ENCODE measurements at places on chromosomes 6 and 20.

DNA sequence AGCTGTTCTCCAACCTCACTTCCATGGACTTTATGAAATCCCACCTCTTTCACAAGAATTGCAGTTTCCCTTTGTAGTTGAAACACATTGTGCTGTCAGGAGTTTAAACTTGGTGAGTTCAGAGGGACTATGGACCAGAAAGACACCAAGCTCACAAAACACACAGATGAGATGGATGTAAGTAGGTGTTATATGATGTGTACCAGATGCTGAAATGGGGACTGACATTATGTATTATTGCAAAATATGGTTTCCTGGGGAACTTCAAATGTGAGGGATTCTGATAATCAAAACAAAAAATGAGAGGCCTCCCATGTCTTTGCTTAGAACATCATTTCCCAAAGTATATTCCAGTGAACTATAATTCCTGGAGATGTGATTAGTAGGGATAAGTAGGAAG, 401.1 kb upstream of the ARID1B start:
- no peak for DNase-seq

- no peak for DNase-seq
Measured at GRCh38 chr20:15682690-15683089, 890.6 kb downstream of the KIF16B start.

GRCh38 chr20:32920066-32920465, 61.3 kb downstream of the EFCAB8 start:
- no peak for DNase-seq

DNA sequence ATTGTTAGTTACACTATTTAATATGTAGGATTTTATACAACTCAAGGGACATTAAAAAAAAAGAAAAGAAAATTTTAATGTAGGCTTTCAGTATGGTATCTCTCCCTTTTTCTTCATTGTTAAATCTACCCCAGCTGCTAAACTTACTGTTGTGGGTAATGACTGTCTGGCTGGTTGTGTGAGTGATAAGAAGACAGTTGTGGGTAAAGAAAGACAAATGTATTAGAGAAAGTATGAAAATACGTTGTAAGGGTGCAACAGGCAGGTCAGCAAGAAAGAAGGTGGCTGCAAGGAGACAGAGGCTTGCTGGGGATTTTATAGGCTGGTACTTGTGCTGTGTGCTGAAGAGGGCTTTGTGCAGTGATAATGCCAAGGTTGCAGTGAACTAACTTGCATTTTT, 91.4 kb upstream of the FOXO3 start:
- no peak for DNase-seq

DNA sequence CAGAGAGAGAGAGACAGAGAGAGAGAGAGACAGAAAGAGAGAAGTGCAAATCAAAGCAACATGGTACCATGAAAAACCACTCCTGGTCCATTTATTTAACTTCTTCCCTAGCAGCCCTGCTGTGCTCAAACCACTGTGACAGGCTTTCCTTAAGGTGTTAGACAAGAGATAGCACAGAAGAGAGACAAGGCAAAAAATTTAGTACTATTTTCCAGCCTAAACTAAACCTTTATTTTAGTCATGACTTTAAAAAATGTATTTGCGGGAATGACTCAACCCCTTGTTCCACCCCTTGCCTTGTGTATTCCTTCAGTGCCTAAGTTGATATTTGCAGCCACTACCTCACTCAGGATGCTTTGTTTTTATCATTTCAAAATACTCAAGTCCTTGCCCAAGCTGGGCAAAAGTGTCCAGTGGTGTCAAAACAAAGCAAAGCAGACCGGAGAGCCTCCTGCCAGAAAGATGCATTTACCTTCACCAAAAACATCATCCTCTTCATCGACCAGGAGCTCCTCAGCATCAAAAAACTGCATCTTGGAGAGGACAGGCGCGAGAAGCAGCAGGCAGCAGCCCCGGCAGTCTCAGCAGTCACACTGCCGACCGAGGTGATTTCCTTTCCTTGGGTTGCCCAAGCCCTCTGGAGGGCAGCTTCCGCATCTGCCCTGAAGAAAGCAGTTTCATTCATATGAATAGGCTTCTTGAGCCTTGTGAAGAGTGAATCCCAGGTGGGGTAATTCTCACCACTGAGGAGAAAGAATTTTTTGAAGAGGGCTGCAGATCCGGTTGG, at the start of gene RIPOR2:
RIPOR2 (minus strand) TSS at position 595 of the 787 bp plus-strand sequence; CDS start at position 533, 62 bp downstream.
- no peak for DNase-seq

GRCh38 chr6:110357298-110357663, 868 bp downstream of the METTL24 start:
- no peak for DNase-seq

DNA sequence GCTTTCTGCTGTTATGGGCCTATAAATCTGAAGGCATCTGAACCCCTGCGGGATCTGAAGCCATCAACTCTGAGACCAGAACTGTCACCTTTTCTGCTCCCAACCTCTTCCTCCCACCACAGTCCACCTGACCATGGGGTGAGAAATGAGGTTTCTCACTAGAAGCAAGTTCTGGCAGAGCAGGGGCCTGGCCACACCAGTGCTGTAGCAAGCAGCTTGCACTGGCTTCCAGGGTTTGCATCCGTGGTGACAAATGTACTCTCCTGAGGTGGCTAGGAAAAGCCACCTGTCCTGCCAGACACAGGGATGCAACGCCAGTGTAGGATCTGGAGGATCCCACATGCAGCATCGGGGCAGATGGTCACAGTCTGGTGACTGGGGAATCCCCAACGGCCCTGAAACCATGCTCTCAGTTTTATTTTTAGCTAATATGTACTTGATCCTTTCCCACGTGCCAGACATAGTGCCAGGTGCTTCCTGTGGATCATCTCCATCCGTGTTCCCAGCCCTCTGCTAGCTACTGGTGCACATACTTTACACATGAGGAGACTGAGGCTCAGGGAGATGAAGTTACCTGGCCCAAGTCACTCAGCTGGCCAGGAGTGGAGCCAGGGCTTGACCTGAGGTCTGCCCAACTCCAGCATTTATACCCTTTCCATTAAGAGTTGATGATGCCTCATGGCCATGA, 122.1 kb upstream of the SPACA1 start:
- no peak for DNase-seq

GRCh38 chr6:135012764-135013163, 41.9 kb downstream of the HBS1L start:
- DNase-seq: no peak

GRCh38 chr6:106381881-106382280, 21.4 kb downstream of the CRYBG1 start:
- DNase-seq: no peak

DNA sequence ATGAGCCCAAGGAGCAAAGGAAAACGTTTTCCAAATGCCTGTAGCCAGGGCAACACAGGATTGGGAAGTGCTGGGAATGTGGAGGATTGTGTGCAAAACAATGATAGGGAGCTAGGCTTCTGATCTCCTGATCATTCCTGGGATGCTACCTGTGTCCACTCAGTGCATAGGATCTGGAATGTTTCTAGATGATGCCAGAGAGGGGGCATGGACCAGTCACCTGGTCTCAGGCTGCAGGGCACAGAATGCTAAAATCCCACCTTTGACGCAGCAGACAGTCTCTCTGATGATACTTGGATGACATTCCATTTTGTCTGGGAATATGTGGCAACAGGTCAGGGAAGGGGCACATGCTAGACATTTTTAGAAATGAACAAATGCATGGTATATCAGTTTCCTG, 128.9 kb downstream of the CLIC5 start:
- DNase-seq: no peak

DNA sequence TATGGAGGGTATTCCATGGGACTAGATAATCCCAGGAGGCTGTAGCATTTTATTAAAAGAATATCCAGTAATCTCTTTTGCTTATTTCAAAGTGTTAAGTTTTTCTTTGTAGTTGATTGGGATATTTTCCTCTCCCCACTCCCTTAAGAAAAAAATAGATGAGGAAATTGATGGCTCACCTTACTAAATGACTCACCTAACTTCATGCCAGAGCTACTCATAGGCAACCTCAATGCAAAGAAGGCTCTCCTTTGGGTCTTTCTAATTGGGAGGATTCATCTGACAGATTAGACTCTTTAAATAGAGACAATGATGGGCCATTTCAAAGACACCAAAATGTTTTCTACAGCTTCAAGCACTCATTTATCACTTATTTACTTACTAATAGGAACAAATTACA, 528.5 kb upstream of the BTBD3 start:
- no peak for DNase-seq

DNA sequence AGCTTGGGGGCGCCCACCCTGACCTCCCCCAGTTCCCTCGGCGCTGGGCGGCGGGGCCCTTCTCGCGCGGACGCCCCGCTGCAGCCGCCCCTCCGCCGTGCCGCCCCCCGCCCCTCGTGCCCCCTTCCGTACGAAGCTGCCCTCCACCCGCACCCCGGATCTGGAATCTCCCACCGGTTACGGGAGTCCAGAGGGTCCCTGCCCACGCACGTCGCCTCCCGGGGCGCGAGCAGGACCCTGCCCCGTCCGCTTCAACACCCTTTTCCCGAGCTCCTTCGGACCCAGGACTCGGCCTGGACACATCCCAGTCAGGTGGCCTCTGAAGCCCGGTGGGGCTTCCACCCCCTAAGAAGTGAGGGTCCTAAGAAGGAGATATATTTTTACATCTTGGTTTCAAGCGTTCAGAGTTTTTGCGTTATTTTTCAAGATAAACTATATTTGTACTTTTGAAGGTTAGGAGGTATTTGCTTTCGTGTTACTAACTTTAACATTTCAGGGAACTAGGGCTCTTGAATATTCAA, 506 bp downstream of the ARFGAP1 start:
- DNase-seq: no peak

DNA sequence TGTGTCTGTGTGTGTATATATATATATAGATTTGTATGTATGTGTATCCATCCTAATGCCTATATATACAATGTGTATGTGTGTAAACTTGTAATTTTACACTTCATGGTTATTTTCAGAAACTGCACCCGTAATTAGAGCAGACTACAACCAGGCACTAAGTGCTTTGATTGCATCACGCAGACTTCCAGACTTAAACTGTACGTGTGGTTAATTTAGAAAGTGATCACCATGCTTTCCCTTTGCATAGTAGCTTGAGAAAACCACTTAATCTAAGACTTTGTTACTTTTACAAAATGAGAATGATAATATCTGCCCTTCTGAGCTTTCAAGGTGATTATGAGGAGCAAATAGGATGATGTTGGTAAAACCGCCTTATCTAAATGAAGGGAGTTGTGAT, 50.1 kb upstream of the E2F3 start:
- no peak for DNase-seq

GRCh38 chr6:128241216-128241615, 279.2 kb downstream of the PTPRK start:
- no peak for DNase-seq

GRCh38 chr6:136723780-136724179, 68.5 kb downstream of the MAP3K5 start:
- DNase-seq: peak; percentile 10

DNA sequence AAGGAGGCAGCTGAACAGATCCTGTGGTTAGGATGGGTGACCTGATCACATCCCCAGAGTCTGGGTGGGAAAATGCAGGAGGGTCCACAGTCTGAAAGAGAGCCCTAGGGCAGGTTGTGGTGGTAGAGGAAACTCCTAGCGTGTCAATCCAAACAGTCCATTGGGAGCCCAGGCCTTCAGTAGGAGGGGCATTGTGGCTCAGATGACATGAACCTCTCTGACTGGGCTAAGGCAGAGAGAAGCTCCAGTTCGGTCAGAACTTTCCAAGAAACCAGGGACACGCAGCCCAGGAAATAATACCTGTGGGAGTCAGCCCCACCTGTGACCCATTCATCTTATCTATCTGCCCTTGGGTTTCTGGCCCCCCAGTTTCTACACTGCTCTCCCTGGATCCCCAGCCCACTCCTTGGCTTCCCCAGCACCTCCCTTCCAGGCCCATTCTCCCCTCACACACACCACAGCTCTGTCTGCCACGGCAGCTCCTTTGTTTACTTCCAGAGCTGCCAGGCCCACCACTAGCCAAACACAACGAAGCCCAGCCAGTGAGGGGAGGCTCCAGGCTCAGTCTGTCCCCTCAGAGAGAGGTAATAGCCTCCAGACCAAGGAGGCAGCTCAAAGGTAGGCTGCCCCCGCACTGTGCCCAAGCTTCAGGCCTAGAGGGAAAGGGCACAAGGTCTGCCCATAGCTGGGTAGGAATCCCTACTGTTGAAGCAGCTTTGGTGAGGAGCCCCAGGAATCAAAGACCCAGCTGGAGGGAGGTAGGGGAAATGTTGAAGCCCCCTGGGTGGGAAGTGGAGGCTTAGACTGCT, 6.2 kb downstream of the GDF5 start:
- DNase-seq: no peak

DNA sequence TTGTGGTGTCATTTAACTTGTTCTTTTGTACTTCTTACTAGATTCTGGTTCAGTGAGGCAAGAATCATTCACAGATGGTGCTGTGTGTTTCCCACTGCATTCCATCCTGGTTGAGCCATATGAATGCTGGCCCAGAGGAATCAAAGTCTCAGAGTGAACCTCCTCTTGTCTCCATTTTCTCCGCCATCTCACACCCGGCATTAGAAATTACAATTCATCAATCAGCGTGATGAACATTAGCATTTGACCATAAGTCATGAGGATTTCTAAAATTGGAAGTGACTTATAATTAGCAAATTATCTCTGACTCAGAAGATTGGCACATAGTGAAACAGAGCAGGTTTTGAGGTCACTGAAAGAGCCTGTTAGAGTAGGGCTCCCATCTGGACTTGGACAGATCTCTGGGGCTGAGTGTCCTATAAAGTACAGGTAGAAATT, 25.2 kb downstream of the TNFAIP3 start:
- no peak for DNase-seq

DNA sequence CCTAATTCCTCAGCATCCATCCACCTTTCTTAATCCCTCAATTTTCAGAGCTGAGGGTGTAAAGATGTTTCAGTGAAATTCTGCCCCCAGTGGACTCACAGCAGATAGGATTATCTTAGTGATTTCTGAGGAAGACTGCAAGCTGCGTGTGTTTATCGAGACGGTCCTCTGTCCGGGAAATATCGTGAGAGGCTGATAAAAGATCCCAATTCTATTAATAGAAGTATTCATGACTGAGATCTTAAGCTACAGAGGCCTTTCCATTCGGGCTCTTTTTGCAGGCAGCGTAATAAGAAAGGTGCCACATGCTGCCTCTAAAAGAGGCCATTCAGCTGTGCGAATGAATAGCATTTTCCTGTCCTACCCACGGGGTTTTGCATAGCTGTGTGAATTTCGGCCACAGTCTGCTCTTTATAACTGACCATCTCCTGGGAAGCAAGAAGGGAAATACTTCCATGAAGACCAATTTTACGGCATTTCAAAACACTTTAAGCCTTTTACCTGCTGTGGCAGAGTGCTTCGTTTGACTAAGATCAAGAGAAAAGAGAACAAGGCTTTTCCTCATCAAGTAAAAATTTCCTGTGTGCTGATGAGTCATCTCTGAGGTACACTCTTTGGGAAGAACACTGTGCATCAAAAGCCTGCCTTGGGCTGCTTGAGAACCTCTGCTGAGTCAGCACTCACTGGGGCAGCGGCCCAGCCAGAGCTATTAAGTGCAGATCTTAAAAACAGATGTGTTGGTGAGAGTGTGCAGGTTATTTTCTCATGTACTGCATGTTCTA, 208.8 kb downstream of the ARHGAP18 start:
- no peak for DNase-seq

Measured in stimulated activated CD4-positive, alpha-beta T cell treated with anti-CD3 and anti-CD28 coated beads, Interleukin-1b, Interleukin-23, amount 100 ng/mL, for 1 hour (primary cell).